Stimulated activated CD8-positive, alpha-beta memory T cell treated with anti-CD3 and anti-CD28 coated beads, Interleukin-4, amount 100 ng/mL, for 48 hours (primary cell): ENCODE measurements at places on chromosomes 2 and 18.

DNA sequence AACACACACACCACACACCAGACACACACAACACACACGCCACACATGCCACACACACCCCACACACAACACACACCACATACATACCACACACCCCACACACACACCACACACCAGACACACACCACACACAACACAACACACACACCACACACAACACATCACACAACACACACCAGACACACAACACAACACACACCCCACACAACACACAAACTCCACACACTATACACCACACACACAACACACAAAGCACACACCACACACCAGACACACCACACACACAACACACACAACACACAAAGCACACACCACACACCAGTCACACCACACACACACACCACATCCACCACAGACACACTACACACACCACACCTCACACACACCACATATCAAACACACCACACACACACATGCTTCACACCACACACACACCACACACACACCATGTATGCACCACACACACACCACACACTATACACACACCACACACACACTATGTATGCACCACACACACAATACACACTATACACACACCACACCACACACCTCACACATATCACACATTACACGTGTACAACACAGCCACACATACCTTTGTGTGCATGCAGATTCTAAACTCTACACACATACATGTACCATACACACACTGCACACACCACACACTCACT, 72.2 kb downstream of the TMEM18 start:
- peak; percentile 3 for DNase-seq

GRCh38 chr2:149009576-149010461, 28.7 kb upstream of the LYPD6B start:
- DNase-seq = no peak

- no peak for DNase-seq
Observed at GRCh38 chr2:193469251-193469650, 1274.5 kb upstream of the TMEFF2 start.

- DNase-seq = no peak
Observed at GRCh38 chr2:49260979-49261538, 106.7 kb upstream of the FSHR start.

- DNase-seq = no peak
Observed at GRCh38 chr2:7919510-7919909, 762.3 kb upstream of the ID2 start.

DNA sequence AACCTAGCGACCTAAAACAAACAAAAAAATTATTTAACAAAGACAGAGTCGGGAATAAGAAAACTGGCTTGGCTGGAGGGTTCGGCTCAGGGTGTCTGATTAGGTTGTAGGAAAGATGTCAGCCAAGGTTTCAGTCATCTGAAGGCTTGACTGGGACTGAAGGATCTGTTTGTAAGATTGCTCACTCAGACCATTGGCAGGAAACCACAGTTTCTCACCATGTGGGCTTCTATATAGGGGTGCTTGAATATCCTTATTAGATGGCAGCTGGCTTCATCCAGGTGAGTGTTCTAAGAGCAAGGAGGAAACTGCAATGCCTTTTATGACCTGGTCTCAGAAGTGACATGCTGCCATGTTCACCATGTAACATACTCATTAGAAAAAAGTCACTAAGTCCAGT, 999 bp upstream of the IL36B start:
- DNase-seq = no peak

GRCh38 chr2:240686460-240686859, 3.8 kb upstream of the AQP12B start:
- no peak for DNase-seq

DNA sequence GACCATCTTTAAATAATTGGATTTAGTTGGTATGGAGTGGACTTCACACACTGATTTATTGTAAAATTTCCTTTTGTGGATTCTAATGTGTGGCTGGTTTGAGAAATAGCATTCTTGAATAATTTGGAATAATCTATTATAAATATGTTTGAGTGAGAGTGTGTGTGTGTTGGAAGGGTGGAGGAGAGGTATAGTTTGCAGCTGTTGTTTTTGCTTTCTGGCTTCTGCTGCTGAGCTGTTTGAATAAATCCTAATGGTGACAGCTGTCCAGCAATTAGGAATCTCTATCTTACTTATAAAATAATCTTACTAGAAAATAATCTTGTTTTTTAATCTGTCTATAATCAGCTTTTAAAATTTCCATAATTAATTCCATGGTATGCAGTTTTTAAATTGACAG, 1283.0 kb upstream of the CDH2 start:
- DNase-seq = no peak

DNA sequence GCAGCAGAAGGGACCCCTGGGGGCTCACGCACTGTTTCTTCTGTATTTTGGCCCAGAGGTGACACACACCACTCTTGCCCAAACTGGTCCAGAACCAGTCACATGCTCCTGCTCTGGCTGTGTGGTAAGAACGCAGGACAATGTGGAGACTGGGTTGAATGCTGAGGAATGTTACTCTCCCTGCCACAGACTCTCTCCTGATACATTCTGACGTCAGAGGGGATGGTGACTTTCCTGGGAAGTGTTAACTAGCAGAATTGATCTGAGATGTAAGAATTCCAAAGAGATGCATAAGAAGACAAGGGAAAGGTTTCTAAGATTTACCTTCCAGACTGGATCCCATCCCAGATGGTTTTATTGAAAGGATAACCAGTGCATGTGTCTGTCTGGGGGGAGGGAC, 100.8 kb downstream of the ASB1 start:
- no peak for DNase-seq

- DNase-seq = no peak
Observed at GRCh38 chr2:215110918-215111317, 27.5 kb downstream of the ABCA12 start.

GRCh38 chr18:79386547-79386946, 9.2 kb upstream of the NFATC1 start:
- DNase-seq = no peak

GRCh38 chr2:37816686-37817085, 108.4 kb upstream of the RMDN2 start:
- DNase-seq = no peak

- DNase-seq = no peak
Observed at GRCh38 chr2:99451280-99451679, 38.5 kb downstream of the REV1 start.

DNA sequence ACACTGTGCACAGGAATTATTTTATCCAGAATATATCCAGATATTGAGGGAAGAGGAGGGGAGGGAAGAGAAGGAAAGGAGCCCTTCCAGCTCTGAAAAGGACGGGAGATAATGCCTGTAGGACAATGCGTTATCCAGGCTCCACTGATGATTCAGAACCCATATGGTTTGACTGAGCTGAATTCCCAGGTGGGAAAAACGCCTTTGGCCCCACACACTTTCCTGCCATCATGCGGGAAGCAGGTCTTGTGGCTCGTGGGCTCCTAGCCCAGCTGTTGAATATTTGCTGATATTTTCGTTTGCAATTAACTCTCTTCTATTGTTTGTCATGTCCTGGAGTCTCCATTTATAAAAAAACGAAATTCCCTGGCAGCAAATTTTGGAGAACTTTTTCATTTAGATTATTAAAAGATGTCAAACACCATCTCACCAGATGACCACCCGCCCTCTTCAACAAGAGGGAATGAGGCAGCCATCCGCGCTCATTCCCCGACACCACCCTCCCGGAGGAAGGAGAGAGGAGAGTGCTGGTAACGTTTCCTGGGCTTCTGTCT, 8.9 kb downstream of the COL6A3 start:
- DNase-seq = no peak

DNA sequence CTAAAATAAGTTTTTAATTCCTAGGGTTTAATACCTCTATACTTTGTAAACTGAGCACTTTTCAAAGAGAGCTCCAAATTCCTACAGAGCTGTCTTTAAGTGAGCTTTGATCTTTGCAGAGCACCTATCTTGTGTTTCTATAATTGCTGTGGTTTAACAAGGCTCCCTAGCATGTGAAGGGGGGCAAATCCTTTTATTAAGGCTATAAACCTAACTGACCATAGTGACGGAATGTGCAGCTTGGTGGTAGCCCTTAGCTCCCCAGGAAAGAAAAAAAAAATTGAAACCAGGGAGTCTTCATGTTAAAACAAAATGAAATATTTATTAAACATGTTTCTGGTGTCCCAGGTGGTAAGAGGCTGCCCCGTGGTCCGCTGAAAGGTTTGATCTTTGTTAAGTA, 78.6 kb upstream of the ETAA1 start:
- DNase-seq = no peak

GRCh38 chr18:24659827-24660720, 199.6 kb downstream of the HRH4 start:
- DNase-seq = peak; percentile 32

DNA sequence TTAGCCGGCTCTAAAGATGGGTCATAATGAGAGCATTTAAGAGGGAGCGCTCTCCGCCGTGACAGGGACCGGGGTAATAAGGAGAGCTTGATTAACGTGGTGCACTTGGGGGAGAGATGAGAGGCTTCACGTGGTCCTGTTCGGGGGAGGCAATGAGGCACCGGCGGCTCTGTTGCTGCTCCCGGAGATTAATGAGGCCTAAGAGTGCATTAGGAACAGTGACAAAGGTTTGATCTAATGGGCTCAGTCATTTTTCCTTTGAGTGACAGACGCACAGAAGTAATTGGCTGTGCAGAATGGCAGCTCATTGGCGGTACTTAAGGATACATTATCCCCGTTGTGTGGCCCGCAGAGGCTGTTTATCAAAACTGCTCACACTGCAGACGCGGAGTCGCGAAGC, 250.7 kb downstream of the GBX2 start:
- DNase-seq = no peak

DNA sequence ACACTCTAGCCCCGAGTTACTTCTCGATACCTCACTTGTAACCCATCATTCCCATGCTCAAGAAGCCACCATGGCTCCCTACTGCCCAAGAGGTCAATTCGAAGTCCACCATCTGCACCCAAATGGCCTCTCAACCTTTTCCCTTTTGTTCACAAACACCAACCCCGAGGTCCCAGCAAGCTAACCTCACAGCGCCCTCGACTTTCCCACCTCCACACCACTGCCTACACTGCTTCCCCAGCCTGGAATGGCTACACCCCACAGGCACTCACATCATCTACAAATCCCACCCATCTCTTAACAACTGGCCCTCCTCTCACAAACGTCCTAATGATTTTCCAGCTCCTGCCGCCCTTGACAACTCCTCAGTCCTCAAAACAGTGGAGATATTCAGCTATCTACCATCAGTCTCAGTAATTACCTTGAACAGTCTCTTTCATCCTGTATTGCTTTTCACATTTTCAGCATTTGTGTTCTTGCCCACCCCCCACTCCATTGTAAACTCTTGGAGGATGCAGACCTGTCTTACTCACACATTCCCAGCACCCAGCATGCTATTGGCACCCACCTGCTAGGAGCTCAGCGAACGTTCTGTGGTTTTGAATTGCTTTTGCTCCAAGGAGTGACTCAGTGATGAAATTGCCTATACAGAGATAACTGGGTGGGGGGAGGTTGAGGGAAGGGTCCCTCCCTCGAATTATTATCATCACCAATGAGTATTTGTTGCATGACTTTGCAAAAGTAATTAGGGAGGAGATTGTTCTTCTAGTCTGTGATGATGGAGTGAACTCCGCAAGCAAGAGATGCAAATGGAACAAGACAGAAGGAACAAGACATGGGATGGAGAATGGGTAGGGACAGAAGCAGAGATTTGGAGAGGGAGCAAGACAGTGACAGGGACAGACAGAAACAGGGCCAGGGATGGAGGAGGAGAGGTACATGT, 106.8 kb downstream of the CYP26B1 start:
- no peak for DNase-seq

DNA sequence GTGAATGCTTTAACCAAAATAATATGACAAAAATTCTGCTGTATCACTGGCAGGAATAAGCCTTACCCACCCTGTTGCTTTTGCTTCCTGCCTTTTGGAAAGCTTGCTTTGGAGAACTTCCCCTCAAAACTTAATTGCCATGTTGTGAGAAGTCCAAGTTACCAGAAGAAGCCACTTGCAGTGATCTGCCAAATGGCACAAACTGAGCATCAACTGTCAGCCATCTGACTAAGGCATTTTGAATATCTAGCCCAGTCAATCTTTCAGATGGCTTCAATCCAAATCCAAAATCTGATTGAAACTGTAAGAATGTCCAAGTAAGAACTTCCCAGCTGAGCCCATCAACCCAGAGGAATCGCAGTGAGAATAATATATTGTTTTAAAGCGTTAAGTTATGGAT, 216.5 kb upstream of the ZC3H15 start:
- no peak for DNase-seq

- no peak for DNase-seq
Observed at GRCh38 chr2:179726461-179727180, 134.8 kb downstream of the ZNF385B start.

- DNase-seq = peak; percentile 60
Observed at GRCh38 chr2:187499941-187500532, 52.0 kb upstream of the CALCRL start.

DNA sequence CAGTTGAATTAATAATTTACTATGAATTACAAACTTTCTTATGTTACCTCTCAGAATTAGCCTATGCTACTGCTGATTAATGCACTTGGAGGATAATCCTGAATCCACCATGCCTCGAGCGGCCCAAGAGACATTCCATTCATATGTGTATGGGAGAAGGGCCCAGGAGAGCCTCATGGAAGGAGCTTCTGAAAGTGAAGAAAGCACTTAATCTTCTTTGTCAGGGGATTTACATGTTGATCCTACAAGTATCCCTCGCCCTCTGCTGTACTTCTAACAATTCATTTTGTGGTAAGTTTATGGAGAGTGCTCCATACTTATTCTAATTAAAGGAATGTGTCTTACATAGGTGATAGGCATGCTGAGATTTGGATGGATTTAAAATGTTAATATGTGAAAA, 1189.1 kb upstream of the NXPH2 start:
- no peak for DNase-seq

GRCh38 chr2:103527278-103527677, 765.4 kb downstream of the TMEM182 start:
- DNase-seq = no peak

GRCh38 chr18:32769586-32770053, 3.2 kb downstream of the KLHL14 start:
- DNase-seq = no peak

- DNase-seq = no peak
Observed at GRCh38 chr2:105787376-105788318, 42.9 kb downstream of the NCK2 start.
